HuH-7 (cell line): ENCODE measurements at places on chromosomes 1 and 21.

- no peak for DNase-seq
Measured at GRCh38 chr1:89600451-89601224, 32.3 kb upstream of the LRRC8C start.

- no peak for DNase-seq
Measured at GRCh38 chr1:116832932-116833578, 76.7 kb upstream of the PTGFRN start.

- no peak for DNase-seq
Measured at GRCh38 chr1:7019510-7019909, 234.3 kb downstream of the CAMTA1 start.

GRCh38 chr1:21764615-21765423 is 18.1 kb downstream of the USP48 start:
- no peak for DNase-seq

- DNase-seq: no peak
Measured at GRCh38 chr1:11187931-11188330, 1.2 kb upstream of the ANGPTL7 start.

GRCh38 chr1:183872403-183872802 is 67.5 kb downstream of the RGL1 start:
- DNase-seq: no peak

DNA sequence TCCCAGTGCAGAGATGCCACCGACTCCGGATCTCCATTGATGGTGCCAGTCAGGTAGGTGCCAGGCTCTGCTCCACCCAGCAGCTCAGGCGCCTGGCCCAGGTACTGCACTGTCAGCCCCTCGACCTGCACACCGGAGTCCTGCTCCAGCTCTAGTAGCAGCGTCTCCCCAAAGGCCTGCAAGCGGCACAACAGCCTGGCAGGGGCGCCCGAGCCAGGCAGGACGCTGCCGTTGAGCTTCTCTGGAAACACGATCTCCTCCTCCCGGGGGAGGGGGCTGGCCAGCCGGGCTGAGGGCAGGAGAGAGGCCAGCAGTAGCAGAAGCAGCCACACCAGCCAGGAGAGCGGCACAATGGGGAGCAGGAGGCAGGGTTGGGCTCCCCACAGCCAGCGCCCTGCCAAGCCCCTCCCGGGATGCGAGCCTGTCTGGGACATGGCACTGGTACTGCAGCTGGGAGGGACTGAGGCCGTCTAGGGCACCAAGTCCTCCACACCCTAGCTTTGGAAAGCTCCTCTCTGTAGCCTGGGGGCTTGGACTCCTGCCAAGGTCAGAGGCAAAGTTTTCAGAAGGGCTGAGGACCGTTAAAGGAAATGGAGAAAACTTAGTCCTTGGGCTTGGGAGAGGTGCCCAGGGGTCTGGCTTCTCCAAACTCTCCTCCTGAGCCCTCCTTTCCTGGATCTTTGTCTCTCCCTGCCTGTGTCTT is 509 bp downstream of the ADAMTS4 start:
- DNase-seq: no peak
